ENCODE measurements at places on chromosomes 6 and 20. TPM values are rescaled to one million over a fixed set of nuclear protein-coding genes. Genes with fewer than 3 reads are reported as not detected.

CEP250 gene
- total RNA-seq = 52.2 TPM

CCDC28A gene
- 20.4 TPM for total RNA-seq

DHX35 gene
- total RNA-seq = 9.7 TPM

TAAR9 gene
- total RNA-seq = not detected

MAP1LC3A gene
- 2.3 TPM for total RNA-seq

FILIP1 gene
- total RNA-seq = 0.07 TPM

SPDEF gene
- not detected for total RNA-seq

OLIG3 gene
- total RNA-seq = not detected

PPP1R16B gene
- 32.0 TPM for total RNA-seq

DEFB115 gene
- not detected for total RNA-seq

ABRACL gene
- total RNA-seq = 63.0 TPM

TREML1 gene
- not detected for total RNA-seq

MICB gene
- total RNA-seq = 15.7 TPM

JPH2 gene
- total RNA-seq = 0.09 TPM

LIN28B gene
- total RNA-seq = 0.41 TPM

CAP2 gene
- not detected for total RNA-seq

DLK2 gene
- 1.9 TPM for total RNA-seq

CST4 gene
- total RNA-seq = not detected

VWA7 gene
- total RNA-seq = 1.4 TPM

SPATA25 gene
- 1.4 TPM for total RNA-seq

VGLL2 gene
- total RNA-seq = not detected

SLC22A1 gene
- total RNA-seq = 2.3 TPM

ANGPT4 gene
- total RNA-seq = not detected

KCNQ2 gene
- total RNA-seq = 0.49 TPM

SYCP2 gene
- total RNA-seq = 6.0 TPM

UBD gene
- not detected for total RNA-seq

PCSK2 gene
- not detected for total RNA-seq

IL17F gene
- total RNA-seq = not detected

CD40 gene
- total RNA-seq = 2.2 TPM

FOXQ1 gene
- not detected for total RNA-seq

SEL1L2 gene
- not detected for total RNA-seq

RIN2 gene
- not detected for total RNA-seq

UNC5CL gene
- 4.3 TPM for total RNA-seq

LKAAEAR1 gene
- 0.35 TPM for total RNA-seq

MATN4 gene
- not detected for total RNA-seq

TMEM217 gene
- total RNA-seq = 1.3 TPM

CEP85L gene
- 50.8 TPM for total RNA-seq

OR2B6 gene
- not detected for total RNA-seq

EBF4 gene
- 5.5 TPM for total RNA-seq

IRAK1BP1 gene
- total RNA-seq = 2.1 TPM

LRP11 gene
- not detected for total RNA-seq

EPB41L1 gene
- 0.80 TPM for total RNA-seq

MTG2 gene
- 21.1 TPM for total RNA-seq

LY6G6D gene
- total RNA-seq = not detected

Data from T-cell (primary cell).